HuH-7 (cell line): ENCODE measurements at places on chromosomes 7 and 10.
A peak's percentile ranks its signal among the peaks of the same experiment; 100 is the strongest.

DNA sequence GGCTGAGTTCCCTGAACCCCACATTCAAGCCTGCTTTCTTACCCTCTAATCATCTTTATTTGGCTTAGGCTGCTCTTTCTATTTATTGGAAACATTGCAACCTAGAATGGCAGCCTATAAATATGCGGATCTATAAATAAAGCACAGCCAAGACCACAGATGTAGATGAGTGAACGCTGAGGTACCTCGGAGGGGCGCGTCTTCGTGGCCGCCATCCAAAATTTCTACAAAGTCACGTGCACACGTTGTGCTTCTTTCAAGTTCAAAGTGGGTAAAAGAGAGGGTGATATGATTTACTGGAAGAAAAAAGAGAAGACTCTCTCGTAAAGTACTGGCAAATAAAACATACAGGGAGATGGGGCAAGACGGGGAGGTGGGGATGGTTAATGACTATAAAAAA is 132.6 kb upstream of the RSU1 start:
- no peak for DNase-seq

GRCh38 chr7:102165136-102165535 is 121.5 kb upstream of the SH2B2 start:
- DNase-seq = no peak

DNA sequence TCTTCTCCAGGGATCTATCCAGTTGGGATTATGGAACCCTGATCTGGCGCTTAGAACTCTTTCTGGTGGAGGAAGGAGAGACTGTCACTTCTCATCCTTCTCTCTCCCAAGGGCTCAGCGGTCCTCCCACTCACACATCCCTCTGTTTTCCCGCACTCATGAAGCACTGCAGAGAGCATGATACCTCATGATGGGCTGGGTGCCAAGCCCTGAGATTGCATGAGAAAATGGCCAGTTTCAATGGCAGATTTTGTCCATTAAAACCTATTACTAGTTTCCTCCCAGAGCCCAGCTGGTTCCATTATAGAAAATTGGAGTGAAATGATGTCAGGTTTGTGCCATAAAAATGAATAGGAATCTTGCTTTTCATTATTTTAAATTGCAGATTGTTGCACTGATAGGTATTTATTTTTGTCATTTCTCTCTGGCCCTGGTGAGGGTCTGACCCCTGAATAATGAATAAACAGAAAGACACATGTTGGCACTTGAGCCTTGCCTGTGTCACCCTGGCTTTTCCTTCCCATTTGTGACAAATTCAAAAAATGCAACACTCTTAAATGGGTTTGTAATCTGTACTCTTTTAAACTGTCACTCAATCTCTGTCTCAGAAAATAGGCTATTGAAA is 1151.1 kb downstream of the TYW1 start:
- DNase-seq = no peak

GRCh38 chr10:116886772-116887171 is 37.5 kb downstream of the ENO4 start:
- DNase-seq = no peak

DNA sequence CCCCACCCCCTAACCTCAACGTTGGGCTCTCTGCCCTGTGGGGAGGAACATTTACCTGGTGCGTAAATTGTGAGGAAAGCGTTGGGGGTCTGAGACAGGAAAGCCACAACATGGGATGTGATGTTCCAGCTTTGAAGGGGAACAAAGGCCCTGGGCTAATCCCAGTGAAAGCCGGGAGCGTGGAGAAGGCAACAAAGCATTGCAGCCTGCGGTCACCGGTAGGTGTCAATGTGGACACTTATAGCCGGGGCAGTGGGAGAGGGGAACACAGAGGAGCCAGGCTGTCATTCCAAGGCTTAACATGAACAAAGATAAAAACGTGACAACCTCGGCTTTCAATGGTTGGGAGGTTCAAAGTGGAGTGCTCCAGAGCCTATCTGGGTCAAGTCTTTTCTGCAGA is 12.7 kb downstream of the PTF1A start:
- DNase-seq = no peak

DNA sequence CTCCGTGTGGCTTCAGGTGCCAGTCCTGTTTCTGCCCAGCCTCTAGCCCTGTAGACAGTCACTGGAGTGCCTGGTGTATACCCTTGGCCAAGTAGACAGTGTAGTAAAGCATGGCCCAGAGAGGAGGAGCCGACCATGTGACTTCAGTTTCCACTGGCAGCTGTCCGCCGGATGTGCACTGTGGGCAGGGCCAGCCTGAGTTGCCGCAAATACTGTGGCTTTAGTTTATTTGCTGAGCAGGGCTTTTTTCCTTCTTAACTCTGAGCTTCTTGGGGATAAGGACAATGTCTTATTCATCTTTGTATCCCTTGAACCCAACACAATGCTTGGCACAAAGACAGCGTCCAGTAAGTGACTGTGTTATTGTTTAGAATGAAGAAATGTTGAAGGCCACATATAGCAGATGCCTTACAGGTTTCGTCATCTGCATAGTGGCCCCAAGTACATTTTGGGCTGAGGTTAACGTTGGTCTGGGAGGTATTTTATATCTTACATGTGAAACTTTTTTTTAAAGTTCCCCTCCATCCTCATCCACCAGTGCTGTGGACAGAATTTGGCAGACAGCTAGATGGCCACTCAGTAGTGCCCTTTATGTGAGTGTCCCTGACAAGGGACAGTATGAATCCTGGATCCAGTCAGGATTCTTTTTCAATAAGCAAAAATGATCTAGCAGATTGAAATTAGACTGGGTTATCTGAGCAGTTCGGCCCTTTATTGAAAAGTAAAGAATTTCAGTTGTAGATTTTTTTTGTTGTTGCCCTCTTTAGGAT is 40.6 kb downstream of the CYP17A1 start:
- DNase-seq = no peak

DNA sequence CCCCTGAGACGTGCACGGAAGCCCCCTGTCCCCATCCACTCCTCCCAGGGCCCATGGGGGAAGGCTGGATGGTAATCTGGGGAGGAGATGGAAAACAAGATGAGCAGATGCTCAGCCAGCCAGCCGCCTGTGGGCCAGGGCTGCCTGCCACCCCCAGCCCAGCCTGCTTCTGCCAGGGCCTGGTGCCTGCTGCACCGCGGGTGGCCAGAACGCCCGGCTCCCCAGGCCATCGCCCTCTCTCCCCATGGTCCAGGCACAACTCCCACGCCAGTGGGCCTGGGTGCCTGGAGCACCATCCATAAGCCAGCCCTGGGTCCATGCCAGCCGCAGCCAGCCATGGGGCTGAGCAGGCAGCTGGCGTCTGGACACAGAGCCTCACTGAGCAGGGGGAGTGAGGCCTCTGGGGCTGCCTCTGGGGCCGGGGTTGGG is 57.2 kb upstream of the ELN start:
- DNase-seq = no peak

DNA sequence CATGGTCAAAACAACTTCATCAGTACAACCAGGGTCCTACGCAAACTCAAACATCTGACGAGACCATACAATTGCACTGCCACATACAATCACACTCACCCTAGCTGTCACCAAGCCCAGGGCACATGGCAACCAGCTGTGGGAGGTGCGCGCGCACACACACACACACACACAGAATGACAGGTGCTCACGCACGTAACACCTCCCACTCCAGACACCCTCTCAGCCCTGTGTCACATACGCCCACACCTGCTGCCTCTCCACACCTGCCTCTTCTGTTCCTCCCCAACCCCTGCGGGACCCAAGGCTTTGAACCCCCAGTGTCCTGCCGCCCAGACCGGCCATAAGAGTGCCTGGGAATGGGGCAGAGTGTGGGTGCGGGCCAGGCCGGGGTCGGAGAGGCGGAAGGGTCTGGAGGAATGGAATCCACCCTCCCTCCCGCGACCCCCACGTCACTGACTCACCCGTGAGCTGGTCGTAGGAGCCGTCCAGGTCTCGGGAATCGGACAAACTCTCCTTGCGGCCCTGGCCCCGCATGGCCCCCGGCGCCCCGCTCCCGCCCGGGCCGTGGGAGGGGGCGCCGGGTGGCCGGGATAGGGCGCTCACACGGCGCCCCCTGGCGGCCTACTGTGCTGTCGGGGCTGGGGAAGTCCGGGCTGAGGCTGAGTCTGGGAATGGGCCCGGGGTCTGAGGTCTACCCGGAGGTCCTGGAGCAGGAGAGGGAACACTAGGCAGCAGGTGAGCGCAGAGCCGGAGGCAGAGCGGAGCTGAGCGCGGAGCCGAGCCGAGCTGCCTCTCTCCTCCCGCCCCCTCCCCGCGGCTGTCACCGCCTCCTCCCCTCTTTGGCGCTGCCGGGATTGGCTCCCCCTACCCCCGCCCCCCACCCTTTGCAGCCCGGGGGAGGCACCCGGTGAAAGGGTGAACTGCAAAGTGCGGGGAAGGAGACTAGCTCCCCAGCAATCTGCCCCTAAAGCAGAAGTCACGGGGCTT is at the start of gene KCNIP2:
Gene KCNIP2 (minus strand): TSS at position 769 of the 990 bp plus-strand sequence. CDS start 232 bp downstream, at position 537.
- DNase-seq = peak; percentile 70

- no peak for DNase-seq
Observed at GRCh38 chr10:131577178-131577555, 265.6 kb upstream of the TCERG1L start.

GRCh38 chr7:64558781-64559180 is 4.1 kb downstream of the ZNF680 start:
- DNase-seq = no peak

DNA sequence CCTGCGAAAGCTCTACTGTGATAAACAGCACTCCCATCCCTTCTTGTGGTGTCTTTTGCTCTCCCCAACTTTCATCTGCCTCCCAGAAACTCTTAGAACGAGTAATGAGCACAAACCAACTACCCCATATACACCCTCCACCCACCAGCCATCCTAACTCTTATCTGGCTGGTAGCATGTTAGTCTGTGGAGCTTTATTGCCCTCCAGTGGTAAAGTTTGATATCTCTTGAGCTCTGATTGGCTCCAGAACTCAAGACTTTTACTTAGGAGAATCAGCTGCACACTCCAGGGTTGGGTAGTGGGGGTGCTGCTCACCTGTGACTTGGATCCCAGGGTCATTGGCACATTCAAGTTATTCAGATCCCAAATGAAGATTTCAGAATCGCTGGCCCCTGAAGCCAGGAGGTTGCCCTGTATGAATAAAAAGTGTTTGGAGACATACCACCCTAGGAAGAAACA is 10.9 kb downstream of the SEC31B start:
- DNase-seq = peak; percentile 70

DNA sequence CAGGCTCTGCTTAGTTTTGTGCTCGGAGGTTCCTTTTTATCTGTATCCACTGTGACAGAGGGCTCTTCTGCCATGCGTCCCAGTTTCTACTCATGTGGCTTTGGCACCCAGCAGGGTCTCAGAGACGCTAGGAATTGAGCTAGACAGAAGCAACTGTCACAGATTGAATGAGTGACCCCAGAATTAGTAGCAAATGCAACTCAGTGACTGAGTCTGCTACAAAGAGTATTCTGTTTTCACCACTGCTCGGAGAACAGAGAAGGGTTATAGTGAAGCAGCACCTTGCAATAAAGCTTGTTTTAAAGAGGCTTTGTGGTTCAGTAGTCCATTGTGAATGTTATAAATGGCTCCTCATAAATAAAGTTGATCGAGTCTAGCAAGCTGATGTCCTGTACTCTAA is 113.2 kb downstream of the DNAH11 start:
- no peak for DNase-seq

- DNase-seq = peak; percentile 44
Observed at GRCh38 chr7:139570119-139570518, 46.6 kb downstream of the CLEC2L start.

DNA sequence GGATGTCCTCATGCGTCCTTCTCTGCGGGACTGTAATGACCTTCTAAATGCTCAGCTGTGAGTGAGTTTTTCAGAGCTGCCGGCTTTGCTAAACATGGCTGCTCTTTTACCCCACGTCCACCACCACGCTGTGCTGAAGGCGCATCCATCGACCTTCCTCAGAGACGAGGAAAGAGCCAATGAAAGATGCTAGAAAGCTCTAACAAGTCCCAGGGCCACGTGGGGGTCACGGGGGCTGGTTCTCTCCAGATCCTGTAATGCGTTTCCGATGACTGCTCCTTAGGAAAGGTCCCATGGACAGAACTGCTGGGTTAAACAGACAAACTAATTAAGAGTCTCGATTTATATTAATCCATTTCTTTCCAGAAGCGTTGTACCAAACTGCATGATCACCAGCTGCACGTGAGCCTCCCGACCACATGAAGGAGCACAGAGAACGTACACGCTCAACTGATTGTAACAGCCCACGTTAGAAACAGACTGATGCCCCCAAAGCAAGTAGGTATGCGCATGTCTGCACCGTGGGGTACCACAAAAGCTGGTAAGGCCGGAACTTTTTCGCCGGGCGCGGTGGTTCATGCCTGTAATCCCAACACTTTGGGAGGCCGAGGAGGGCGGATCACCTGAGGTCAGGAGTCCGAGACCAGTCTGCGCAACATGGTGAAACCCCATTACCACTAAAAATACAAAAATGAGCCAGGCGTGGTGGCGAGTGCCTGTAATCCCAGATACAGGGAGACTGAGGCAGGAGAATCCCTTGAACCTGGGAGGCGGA is 109.6 kb downstream of the TCERG1L start:
- DNase-seq = no peak
